ENCODE measurements at places on chromosomes 12 and 14. TPM values are rescaled to one million over a fixed set of nuclear protein-coding genes. Genes with fewer than 3 reads are reported as not detected.

Gene SDR9C7
- not detected for total RNA-seq

Gene OXA1L
- 146 TPM for total RNA-seq

Gene KRT72
- not detected for total RNA-seq

Gene CD9
- total RNA-seq, result 288 TPM

Gene CLEC4D
- total RNA-seq, result not detected

Gene DHRS2
- total RNA-seq, result 6.3 TPM

Gene SLC39A5
- total RNA-seq, result not detected

Gene FAM186B
- total RNA-seq, result 0.07 TPM

Gene TPI1
- total RNA-seq, result 1,586 TPM

Gene OR6C2
- not detected for total RNA-seq

Gene ORMDL2
- total RNA-seq, result 107 TPM

Gene OR4E2
- not detected for total RNA-seq

Gene AQP6
- not detected for total RNA-seq

Gene CEBPE
- total RNA-seq, result 0.08 TPM

Gene TSHR
- not detected for total RNA-seq

Gene PLEKHD1
- 0.02 TPM for total RNA-seq

Gene SERPINA1
- 1.7 TPM for total RNA-seq

Gene SLC6A13
- 0.31 TPM for total RNA-seq

Gene NOVA1
- total RNA-seq, result 3.4 TPM

Gene OR6J1
- not detected for total RNA-seq

Gene IGF1
- total RNA-seq, result not detected

Gene TMEM52B
- total RNA-seq, result 0.12 TPM

Gene KCNJ8
- 0.22 TPM for total RNA-seq

Gene GPRC5D
- not detected for total RNA-seq

Gene RAB5B
- 35.5 TPM for total RNA-seq

Gene TAS2R14
- total RNA-seq, result 0.68 TPM

Gene TAS2R50
- not detected for total RNA-seq

Gene ITGA5
- 263 TPM for total RNA-seq

Gene GNB3
- total RNA-seq, result 1.4 TPM

Gene RFX4
- total RNA-seq, result not detected

Gene SIX6
- total RNA-seq, result not detected

Gene HOXC5
- total RNA-seq, result 0.70 TPM

Gene NOS1
- total RNA-seq, result 0.46 TPM

Gene SERPINA12
- not detected for total RNA-seq

Gene PALS1
- 13.0 TPM for total RNA-seq

Gene RNU6-8
- total RNA-seq, result not detected

Gene ZDHHC22
- total RNA-seq, result 0.23 TPM

Gene EIF2S1
- 246 TPM for total RNA-seq

Gene LUM
- total RNA-seq, result 0.33 TPM

Gene OVCH1
- total RNA-seq, result not detected

Gene DDX23
- total RNA-seq, result 74.2 TPM

Measured in A549 treated with Hydrocortisone at 1 μM for 4 hours (cell line).